ENCODE measurements at places on chromosomes 3 and 15. TPM values are rescaled to one million over a fixed set of nuclear protein-coding genes. Genes with fewer than 3 reads are reported as not detected.

DNA sequence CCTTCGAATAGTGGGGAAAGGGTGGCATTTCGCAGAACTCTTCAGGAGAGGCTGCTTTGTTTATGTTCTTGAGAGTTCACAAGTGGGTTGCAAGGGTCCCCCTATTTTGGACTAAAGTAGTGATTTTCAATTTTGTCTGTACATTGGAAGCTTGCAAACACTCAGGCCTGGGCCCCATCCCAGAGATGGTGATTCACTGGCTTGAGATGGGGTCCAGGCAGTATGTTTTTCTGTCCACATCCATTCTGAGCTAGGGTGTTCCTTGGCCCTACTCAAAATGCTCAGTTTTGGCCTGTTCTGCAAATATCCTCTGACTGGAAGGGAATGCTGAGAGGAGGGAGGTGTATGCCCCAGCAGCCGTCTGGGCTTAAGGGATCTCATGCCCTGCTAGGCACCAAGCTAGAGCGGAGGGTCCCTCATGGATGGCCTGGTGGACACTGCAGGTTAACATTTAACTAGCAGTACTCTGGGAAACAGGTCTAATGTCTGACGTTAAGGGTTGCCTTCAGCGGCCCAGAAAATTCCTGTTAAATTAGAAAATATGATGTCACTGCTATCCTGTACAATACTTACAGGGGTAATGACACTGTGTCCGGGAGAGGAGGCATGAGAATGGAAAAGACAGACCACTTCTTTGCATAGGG is 181.4 kb downstream of the OPA1 start:
- DNase-seq = no peak

DNA sequence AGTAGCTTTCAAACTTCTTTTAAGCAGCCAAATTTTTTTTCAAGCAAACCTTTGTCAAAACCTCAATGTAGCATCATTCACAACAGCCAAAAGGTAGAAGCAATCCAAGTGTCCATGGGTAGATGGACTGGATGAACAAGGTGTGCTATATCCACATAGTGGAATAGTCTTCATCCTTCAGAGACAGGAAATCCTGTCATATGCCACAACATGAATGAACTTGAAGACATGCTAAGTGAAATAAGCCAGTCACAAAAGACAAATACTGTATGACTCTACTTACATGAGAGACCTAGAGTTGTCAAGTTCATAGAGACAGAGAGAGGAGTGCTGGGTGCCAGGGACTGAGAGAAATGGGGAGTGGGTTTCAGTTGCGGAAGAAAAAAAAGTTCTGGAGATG is 87.6 kb downstream of the SRGAP3 start:
- no peak for DNase-seq

GRCh38 chr3:195241592-195242355 is 29.2 kb downstream of the XXYLT1 start:
- DNase-seq = no peak

DNA sequence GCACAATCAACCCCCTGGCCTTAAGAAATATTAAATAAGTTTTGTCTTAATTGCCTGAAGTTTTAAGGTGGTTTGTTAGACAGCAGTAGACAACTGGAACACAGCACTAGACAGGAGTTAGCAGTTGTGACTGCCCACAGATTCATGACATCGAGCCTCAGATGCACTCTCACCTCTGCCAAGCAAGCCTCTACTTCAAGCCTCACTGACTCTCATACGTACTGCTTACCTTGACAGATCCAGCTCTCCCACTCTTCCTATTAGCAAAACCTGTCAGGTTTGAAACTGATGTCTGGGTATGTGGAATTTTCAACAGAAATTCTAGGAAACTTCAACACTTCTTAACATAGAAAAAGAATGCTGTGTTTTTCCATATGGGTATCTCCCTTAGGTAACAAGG is 382.9 kb upstream of the DPH6 start:
- no peak for DNase-seq

Gene CNTN6
- total RNA-seq = 0.05 TPM

Gene CLCN2
- 3.3 TPM for total RNA-seq

Gene SKOR1
- total RNA-seq = 0.19 TPM

Data from glomerular endothelial cell (primary cell).